Stromal cell of bone marrow (primary cell): ENCODE measurements at places on chromosomes 6 and 20.

GRCh38 chr20:38152621-38153221, 12.3 kb downstream of the TGM2 start:
- peak; percentile 48 for DNase-seq

- DNase-seq = no peak
Observed at GRCh38 chr6:169172946-169173345, 80.7 kb downstream of the THBS2 start.

DNA sequence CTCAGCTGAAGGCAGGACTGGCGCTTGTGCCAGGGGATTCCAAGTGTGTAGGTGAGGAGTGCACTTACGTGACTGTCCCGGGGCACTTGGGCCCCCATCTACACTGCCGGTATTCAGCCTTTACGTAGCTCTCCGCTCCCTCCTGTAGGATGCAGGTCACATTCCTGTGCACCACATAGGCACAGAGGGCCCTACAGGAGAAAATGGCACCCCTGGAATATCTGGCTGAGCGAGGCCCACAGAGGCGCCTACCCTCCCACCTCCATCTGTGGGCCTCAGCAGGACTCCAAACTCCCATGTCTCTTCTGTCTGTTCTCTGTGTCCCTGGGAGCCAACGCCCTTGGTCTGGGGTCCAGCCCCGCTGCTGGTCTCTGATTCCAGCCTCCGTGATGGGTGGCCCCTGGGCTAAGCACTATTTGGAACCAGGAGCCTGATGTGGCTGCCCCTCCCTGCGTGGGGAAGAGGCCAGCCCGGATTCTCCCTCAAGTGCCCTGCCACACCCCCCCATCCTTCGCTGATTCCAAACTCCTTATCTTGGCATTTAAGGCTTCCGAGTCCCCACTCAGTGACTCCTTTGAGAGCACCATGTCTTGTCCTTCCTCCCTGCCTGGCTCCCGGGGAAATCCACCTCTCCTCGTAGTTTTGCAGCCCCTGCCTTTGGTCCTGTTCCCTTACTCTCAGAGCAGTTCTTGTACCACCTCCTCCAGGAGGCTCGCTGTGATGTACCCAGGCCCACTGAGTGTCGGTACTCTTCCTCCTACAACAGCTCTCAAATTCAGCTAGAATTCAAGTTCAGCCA, 1.5 kb downstream of the EMILIN3 start:
- DNase-seq = no peak

DNA sequence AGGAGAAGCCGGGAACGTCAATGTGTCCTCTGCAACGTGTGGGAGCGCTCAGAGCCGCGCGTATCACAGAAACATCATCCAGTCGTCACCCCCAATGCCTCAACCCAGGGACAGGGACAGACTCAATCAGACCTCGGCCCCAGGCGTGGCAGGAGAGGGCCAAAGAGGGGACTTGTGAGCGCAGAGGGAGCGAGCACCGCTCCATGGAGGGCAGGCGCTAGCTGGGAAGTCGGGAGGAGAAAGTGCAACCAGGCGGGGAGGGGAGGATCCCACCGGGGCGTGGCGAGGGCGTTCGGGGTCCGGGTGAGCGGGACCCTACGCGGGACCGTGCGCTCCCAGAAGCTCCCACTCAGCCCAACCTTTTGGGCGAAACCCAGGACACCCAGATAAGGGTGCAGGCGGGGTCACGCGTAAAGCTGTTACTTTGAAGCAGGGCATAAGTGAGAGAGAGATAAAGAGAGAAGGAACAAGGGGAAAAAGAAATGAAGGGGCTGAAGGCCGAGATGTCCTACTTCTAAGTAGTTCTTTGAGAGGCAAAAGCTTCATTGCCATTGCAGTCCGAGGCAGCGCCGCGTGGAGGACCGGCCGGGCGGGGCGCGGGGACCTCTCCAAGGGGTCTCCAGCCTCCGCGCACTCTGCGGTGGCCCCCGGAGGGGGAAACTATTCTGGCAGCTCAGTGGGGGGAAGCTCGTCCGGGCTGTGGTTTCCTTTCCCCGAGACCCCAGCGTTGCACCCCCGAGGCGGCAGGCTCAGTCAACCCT, 862 bp upstream of the SOBP start:
- no peak for DNase-seq

DNA sequence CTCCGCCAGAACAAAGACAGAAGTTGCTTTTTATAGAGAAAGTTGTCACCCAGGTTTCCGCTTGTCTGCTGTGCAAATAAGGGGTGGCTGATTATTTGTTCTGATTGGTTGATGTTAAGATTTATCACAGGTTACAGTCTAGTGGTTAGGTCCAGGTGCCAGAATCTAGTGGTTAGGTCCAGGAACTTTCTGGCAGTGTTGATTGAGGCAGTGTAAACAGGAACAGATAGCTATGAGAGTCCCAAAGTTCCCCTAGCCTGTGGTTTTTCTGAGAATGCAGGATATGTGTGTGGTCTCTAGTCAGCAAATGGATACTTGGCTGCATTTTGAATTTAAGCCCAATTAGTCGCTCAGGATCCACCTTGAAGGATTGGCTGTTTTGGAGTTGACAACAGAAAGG, 148.0 kb downstream of the TMEM200A start:
- DNase-seq = no peak

- DNase-seq = no peak
Observed at GRCh38 chr6:34576286-34576955, 20.3 kb upstream of the SPDEF start.

DNA sequence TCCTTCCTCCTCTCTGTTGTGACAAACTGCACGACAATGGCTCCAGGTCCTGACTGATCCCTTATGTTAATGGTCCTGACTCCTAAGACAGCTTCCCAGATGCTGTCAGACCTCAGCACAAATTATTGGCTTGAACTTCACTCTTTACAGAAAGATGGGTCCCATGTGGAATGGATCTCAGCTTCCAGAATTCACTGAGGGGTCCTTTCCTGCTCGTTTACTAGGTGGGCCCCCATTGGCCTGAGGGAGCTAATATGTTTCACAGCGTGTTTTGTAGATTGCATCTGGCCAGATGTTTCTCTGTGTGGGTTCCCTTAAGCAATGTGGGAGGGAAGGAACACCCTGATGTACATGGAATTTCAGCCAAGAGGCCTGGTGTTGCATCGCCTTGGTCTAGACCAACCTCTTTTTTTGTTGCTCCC, 826.6 kb downstream of the MAFB start:
- no peak for DNase-seq

GRCh38 chr20:59692139-59692538, 87.8 kb downstream of the PHACTR3 start:
- DNase-seq = no peak

DNA sequence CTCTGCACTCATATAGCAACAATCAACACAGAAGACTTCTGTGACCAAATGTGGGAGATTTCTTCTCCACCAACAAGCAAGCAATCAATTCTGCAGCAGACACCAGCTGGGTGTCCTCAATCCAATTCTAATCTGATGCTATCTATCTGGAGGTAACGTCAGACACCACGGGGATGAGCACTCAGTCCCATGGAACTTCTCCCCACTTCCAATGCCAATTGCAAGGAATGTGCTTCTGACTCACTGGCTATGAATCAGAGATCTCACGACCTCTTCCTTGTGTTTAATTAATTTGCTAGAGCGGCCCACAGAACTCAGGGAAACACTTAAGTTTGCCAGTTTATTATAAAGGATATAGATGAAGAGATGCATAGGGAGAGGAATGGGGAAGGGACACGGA, 103.5 kb upstream of the SIRPG start:
- peak; percentile 62 for DNase-seq

GRCh38 chr6:116286773-116287358, 7.1 kb upstream of the TSPYL1 start:
- no peak for DNase-seq

DNA sequence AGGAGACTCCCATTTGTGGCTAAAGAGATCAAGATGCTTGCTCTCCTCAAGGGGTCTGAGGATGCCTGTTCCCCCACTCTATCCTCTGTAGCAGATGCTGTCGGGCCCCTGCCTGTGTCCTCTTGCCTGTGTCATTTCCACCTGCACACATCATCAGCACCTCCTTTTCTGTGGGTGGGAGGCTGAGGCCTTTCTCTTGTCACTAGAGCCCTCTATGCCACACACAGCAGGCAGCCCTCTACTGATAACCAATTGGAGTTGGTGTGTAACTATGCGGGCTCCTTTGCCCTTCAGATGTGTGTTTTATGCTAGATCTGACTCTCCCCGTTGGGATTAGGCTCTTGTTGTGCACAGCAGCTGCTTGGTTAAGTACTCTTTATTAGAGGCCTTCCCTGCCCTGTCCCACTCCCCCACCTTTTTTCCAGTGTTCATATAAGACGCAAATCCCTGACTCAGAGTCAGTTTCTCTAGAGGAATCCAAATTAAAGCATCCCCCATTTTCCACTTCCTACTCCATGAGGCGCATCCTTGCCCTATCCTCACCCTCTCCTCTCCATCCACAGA, 7.7 kb downstream of the TREML2 start:
- DNase-seq = no peak

- no peak for DNase-seq
Observed at GRCh38 chr6:46340246-46340645, 151.0 kb downstream of the RCAN2 start.

GRCh38 chr6:106872049-106872448, 102.5 kb downstream of the CD24 start:
- no peak for DNase-seq

GRCh38 chr20:25355011-25355595, 35.5 kb downstream of the ABHD12 start:
- no peak for DNase-seq

- DNase-seq = no peak
Observed at GRCh38 chr20:25076731-25077609, 5.0 kb downstream of the VSX1 start.

- no peak for DNase-seq
Observed at GRCh38 chr6:167079853-167080297, 43.0 kb upstream of the CCR6 start.

DNA sequence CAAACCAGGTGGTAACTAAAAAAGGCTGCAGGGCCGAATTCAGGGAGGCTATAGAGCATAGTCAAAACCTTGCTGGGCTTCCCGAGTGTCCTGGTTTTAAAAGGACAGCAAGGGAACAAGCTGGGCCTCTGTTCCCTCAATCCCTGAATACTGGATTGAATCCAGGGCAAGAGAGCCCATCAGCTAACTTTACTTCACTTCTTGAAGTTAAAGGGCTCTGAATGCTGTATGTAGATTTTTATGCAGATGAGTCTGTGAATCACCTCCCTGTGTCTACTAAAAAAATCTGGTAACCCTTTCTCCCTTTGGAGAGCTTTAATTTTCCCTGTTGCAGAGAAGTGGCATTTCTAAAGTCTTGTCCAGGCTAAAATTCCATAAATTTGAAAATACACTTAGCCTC, 29.5 kb downstream of the LYRM4 start:
- DNase-seq = no peak

GRCh38 chr6:131101911-131102680, 33.2 kb upstream of the AKAP7 start:
- DNase-seq = no peak

DNA sequence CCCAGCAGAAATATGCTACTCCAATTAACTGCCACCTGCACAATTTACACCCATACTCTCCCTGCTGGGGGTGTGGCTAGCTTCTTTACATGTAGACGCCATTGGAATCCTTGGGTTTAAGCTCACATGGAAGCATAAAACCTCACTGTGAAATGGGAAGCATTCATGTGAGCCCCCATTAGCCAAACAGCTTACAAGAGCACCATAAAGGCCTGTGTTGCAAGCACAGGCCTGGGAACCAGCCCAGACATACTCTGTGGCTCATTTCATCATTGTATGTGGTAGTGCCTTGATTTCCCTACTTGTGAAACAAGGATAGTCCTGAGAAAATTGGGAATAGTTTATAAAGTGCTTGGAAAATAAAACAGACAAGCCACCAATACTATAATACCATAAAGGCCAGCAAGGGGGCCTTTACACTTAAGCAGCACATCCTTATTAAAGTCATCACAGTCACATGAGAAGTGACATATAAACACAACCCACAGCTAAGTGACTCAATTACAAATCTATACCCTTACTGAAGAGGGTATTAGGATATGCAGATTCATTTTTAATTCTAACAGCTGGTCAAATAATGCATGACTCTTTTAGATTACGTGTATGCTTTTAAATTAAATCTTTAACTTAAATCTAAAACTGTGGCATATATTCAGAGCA, 6.8 kb downstream of the ADNP start:
- DNase-seq = no peak

DNA sequence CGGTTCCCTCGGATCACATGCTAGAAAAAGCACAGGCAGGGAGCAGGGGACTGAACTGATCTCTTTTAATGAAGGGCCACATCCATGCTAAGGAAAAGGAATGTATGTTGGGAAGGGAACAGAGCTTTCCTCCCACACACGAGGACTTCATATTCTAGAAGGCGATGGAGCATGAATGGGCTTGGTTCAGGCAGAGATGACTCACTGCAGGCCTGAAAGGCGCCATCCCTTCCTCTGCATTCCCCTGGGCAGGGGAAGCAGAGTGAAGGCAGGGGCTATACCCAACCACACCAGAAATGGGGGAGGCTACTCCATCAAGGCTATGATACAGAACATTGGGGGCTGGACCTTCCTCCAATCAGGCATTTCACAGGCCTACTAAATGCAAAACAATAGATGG, 30.6 kb downstream of the ELMO2 start:
- DNase-seq = no peak

GRCh38 chr6:3456898-3457709, at the start of gene SLC22A23:
Gene SLC22A23, minus strand, starts transcription at chr6:3457050. Its CDS starts 491 bp downstream, at chr6:3456559.
- DNase-seq = no peak

DNA sequence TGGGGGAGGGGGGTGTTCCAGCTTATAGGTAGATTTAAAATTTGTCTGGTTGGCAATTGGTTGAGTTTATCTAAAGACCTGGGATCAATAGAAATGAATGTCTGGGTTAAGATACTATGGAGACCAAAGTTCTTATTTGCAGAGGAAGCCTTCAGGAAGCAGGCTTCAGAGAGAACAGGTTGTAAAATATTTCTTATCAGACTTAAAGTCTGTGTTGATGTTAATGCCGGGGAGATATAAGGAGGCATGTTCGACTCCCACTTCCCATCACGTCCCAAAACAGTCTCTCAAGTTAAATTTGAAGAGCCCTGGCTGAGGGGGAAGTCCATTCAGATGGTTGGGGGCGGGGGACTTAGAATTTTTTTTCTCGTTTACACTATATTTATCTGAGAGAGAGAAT, 12.3 kb upstream of the BLCAP start:
- no peak for DNase-seq

GRCh38 chr6:139337830-139338229, 36.6 kb downstream of the CITED2 start:
- DNase-seq = no peak
